ENCODE measurements at places on chromosomes 1 and 21.

DNA sequence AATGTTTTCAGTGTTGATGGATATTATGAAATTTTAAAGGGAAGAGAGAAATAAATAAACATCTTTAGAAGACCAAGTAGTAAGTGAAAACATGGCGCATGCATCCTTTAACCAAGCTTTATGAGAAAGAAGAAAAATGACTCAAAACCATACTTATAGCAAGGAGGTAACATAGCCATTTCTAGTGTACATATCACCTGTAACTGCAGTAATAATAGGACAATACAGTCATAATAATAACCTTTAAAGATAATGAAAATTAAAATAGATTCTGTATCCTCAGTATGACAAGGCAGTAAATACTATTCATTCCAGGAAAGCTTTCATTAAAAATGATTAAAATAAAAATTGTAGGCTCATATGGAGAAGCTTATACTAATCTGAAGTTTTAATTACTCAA is 141.2 kb downstream of the COL24A1 start:
- DNase-seq: no peak

DNA sequence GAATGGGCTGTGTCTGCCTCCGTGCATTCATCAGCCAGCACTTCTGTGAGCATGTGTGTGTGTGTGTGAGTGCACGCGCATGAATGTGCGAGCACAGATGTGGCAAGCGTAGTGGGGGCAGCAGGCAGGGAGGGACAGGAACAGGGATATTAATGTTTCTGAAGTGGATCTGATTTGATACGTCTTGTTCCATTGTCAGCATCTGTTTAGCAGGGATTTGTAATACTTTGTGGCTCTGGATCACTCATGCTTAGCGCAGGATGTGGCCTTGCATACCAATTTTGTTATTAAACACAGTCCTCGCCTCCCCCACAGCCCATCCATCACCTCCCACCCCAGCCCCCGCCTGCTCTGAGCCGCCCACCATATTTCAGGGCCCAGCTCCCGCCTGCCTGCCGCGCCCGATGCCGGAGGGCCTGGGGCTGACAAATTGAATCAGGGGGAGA is 52.4 kb downstream of the TMEM53 start:
- DNase-seq: no peak

- no peak for DNase-seq
These were observed 17.1 kb upstream of the SPAG17 start for GRCh38 chr1:118202076-118202608.

DNA sequence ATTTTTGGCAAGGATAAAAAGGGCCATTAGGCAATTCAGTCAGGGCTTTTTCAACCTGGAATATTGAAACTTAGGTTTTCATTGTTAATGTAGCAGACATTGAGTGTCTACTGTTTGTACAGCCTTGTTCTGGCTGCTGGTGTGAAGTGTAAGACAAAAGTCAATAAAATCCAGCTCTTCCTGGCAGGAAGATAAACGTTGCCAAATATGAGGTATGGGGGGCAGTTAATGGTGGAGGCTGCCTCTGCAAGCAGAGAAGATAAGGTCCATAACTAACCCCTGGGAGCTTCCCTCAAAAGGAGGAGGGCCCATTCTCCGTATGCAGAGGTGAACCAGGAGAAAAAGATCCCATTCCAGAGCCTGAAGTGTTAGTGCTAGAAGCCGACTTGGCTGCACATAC is 19.5 kb upstream of the SHE start:
- no peak for DNase-seq

- no peak for DNase-seq
These were observed 73.3 kb downstream of the IFI44 start for GRCh38 chr1:78722947-78723346.

GRCh38 chr1:218363141-218363540 is 18.0 kb downstream of the TGFB2 start:
- DNase-seq: no peak

DNA sequence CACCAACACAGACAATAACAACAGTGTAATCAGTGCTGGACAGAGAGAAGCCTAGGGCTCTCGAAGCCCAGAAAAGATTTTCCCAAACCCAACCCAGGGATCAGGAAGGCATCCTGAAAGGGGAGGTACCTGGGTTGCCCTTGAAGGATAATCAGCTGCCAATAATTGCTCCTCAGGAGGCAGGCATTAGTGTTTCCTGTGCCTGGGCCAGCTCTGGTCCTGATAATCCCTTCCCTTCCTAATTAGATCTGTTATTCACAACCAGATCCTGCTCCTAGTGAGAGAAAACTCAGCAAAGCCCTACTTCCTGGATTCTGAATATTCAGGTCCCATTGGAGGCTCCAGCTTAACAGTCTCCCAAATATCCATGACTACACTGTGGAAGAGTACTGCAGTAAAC is 117.4 kb downstream of the DMRTA2 start:
- no peak for DNase-seq

DNA sequence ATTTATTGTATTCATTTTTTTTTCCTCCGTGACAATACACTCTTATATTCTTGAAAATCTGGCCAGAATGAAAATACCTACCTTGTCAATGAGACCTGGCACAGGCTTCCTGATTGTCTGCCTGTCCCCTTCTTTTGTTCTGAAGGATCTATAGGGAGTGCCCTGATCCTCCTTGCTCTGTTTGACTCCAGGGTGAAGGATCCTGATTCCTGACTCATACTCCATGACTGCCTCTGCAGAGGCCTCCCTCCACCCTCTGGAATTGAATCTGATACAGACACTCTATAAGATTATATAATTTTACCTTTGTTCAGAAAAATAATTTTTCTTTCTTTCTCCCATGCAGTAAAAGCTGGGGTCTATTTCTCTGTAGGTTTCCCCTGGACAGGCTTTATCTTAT is 116.2 kb downstream of the HMCN1 start:
- no peak for DNase-seq

DNA sequence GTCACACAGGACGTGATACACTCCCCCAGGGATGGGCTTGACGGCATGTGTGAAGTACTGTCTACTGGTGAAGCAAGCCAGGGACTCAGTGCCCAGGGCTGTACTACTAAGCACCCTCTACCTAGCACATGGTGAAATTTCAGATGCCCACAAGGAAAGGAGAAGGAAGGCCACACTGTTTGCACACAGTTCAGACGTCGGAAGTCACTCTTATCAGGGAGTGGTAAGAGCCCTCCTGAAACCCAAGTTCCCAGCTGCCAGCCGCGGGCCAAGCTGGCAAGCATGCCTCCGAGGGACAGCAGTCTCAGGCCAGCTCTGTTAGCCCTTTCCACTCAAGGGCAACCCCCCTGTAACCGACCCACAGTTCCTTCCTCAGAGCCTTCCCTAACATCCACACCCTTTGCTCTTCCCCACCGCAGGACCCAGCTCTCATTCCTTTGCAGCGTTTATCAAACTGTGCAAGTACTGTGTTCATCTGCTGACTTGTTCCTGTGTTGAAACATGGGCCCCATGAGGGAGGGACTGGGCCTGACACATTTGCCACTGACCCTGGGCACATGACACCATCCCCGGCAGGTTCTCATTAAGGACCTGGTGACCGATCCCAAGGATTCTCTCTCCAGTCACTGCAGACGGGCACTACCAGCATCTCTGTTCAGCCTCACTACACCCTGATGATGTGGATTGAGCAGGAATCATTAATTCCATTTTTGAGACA is 58.5 kb downstream of the SLC66A1 start:
- DNase-seq: no peak

- DNase-seq: no peak
These were observed 31.8 kb downstream of the RAB4A start for GRCh38 chr1:229302740-229303139.

DNA sequence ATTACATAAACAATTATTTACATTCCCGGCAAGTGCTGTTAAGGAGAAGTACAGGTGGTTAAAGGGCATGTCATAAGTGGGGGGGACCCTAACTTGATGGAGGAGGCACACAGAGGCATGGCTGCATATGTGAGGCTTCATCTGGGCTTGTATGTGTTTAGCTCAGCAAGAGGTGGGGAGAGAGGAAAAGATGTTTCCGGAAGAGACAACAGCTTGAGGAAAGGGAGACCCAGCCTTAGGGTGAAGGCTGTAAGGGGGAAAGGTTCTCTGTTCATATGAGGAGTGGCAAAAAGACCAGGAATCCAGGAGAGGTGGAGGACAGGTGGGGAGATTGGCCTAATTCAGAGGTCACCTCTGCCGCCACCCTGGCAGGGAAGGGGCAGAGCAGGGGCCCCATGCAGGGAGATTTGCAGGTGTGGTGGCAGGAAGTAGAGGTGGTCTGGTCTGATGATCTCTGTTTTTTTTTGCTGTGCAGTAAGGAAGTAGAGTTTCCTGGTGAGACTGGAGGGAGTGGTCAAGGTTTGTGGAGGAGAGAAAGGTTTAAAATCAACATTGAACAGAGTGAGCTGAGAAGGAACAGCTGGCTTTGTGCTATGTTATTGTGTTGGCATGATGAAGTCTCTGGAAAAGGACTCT is 9.0 kb downstream of the TRAF5 start:
- DNase-seq: no peak

DNA sequence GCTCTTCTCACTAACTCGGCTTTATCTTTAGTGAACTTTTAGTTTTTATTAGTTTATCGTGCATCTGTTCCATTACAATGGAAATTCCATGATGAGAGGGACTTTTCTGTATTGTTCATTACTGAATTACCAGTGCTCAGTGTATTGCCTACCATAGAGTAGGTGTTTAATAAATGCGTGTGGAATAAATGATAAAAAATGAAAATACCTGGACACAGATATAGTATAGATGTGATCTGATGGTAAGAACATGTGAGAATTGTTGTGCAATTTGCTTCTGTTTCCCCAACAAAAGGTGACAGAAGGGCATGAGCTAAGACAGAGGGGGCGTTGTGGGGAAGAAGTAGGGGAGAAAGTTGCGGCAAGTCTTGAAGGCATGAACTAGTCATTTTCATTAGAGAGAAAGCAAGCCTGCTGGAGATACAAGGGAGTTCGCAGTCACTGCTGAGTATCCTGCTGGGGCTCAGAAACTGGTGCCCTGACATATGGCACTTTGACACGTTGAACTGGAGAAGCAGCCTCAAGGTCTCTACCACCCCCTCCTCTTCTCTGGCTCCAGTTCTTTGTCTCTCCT is 5.6 kb upstream of the COG2 start:
- no peak for DNase-seq

DNA sequence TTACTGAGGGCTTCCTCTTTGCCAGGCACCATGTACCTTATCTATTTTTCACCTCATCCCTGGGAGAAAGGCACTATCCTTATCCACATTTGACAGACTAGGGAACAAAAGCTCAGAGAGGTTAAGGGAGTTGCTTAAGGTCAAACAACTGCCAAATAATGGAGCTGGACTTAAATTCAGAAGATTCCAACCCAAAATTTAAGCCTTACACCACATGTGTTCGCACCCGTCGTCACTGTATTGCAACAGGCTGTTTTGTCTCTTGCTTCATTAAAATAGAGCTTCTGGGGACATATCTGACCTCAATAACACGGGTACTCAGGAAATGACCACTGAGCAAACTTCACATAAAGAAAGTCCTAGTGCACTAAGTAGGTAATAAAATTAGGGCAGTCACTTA is 62.0 kb downstream of the TRABD2B start:
- DNase-seq: no peak
